ENCODE measurements at places on chromosomes 3 and 15.

DNA sequence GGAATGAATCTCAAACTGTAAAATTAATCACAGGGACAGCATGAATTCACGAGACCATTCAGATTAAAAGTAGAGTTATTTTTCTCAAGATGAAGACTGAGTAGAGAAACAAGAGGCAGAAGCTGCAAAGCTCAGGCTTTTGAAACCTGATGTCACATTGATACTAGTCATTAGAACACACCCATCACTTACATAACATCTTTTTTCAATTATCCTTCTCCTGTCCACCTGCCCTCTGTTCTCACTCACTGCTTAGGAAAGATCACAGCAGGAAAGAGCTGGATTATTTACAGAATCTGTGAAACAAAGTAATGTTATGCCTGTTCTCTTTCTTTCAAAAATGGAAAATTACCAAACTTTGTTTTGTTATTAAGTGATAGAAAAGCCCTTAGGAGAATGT is 72.0 kb upstream of the CDAN1 start:
- no peak for DNase-seq

GRCh38 chr15:90881181-90881977 is 2.9 kb upstream of the FES start:
- no peak for DNase-seq

- DNase-seq: no peak
These were observed 106.8 kb downstream of the MBNL1 start for GRCh38 chr3:152375546-152375945.

DNA sequence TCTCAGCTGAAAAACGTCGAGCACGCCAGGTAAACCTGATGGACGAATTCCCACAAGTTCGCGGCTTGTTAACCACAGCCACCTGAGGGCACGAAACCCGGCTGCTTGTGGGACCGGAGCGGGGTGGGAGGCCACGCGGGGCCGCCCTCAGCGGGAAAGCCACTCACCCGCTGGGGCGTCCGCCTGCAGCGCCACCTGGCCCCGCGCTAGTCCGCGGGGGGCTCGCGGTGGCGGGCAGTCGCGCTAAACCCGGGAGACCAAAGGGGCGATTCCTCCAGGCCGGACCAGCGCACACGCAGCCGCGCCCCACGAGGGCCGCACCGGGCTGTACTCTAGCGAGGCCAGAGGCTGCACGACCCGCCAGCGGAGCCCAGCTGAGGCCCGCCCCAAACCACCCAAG is 15.7 kb upstream of the CFAP161 start:
- no peak for DNase-seq

GRCh38 chr15:57525581-57525980 is 66.1 kb upstream of the MYZAP start:
- no peak for DNase-seq

DNA sequence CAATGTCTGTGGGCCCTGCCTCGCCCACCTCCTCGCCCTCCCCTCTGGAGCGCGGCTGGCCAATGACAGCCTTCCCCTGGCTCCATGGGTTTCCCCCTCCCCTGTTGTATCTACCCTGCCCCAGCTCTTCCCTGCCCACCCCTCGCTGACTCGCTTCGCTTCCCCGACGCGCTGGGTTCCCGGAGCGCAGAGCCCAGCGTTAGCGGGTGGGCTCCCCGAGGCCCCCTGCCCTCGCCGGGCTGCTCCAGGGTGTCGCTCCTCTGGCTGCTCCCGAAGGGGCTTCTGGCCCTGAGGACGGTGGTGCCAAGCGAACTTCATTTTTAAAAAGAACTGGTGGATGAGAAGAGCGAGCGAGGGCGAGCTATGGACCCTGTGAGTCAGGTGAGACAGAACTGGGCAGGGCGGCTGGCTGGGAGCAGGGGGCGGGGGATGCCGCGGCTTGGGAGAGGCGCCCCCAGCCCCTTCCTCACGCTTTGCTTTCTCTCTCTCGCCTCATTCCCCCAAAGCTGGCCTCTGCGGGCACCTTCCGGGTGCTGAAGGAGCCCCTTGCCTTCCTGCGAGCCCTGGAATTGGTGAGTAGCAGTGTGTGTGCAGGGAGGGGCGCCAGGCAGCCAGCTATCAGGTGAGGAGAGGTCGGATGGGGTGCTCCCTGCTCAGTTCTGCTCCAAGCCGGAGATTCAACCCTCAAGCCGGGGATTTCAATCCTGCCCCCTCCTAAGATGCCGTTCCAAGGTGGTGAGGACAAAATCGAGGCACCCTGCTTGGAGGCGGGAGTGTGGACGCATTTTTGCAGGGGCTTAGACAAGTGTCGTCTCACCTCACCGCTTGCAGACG is at the start of gene SYNPR:
Gene SYNPR, plus strand, starts transcription at position 138 of the 834 bp plus-strand sequence.
- no peak for DNase-seq

DNA sequence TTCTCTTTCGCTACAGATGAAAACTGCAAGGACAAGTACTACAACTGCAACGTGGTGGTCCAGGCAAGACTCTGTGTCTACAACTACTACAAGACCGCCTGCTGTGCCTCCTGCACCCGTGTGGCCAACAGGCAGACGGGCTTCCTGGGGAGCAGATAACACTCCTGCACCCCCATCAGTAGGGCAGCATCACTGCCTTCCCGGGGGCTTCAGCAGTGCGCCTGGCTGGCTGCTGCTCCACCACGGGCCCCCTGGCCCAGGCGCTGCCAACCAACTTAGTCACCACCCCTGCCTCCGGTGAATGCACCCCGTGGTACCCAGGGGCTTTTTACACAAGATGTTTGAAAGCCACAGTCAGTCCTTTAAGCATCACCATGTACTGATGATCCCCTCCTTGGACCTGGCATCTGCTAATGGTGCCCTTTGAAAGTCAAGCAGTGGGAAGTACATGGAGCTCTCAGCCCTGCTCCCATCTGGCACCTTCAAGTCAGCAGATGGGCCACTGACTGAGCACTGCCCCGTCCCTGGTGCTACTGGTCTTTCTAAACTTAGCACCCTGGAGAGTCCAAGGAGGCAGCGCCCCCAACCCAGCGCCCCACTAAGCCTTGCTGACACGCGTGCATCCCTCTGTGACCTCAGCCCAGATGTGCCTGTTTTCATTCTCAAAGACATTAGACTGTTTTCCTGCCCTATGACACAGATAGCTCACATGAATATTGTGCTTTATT is 33.0 kb upstream of the NR2E3 start:
- no peak for DNase-seq

GRCh38 chr15:31367730-31368344 is 41.2 kb downstream of the KLF13 start:
- DNase-seq: no peak

DNA sequence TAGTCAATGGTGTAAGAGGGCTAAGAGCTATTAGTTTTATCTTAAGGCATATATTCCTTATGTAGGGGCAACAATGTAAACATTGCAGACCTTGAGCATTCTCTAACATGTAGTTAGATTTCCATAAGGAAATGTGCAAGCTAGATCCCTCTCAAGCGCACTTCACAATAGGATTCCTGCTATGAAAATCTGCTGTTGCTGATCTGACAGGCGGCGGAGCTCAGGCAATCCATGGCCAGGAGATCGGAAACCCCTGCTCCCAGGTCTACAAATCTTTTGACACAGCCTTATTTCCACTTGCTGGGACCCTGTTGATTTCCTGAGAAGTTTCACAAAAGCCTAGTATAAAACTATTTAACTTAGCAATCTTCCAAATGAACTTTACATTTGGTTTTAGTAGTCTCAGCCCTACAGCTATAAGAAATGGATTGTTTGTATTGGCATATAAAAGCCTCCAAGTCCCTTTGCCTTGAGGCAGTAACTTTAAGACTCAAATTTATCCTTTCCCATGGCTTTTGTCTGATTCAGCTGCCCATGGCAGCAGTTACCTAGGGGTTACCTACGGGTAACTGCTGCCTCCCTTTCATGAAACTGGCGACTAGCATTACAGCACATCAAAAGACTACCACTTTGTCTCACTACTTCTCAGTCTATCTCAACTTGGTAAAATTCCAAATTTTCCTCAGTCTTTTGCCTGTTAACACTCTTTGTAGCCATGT is 22.7 kb downstream of the TRA2B start:
- no peak for DNase-seq
